ENCODE measurements at places on chromosomes 13 and 19. TPM values are rescaled to one million over a fixed set of nuclear protein-coding genes. Genes with fewer than 3 reads are reported as not detected.

GRCh38 chr13:41678249-41678648 is 220.9 kb downstream of the RGCC start:
- no peak for DNase-seq

- DNase-seq = no peak
These were observed 245.9 kb downstream of the PCDH9 start for GRCh38 chr13:66984241-66984640.

DNA sequence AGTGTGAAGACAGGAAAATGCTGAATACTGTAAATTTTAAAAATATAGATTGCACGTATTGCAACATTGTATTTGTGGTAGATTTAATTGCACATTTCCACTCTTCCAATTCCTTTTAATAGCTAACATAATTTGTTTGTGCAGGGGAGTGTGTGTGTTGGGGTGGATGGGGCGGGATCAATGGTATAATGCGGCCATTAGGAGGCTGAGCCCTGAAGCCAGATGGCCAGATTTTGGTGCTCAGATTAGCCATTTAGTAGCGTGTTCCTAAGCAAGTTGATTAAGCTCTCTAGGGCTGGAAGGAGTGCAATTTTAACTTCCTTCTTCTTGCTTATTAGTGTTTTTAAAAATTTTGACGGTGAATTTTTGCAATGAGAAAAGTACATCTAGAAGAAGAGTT is 5.8 kb downstream of the OXGR1 start:
- no peak for DNase-seq

DNA sequence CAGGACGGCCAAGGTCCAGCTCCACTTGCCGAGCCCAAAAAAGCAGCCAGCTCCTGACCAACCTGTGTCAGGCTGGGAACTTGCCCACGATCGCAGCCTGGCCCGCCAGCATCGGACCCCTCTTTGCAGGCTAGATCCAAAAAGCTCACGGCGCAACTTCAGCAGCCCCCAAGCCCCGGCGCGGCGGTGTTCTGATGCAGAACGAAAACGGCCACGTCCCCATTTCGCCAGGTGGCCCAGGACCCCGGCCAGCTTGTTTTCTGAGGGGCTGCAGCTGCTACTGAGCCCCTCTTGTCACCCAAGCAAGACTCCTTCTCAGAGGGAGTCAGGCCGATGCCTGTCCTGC is 1.3 kb downstream of the TMEM259 start:
- no peak for DNase-seq

ADAMTS10 gene
- total RNA-seq = 13.0 TPM

DNA sequence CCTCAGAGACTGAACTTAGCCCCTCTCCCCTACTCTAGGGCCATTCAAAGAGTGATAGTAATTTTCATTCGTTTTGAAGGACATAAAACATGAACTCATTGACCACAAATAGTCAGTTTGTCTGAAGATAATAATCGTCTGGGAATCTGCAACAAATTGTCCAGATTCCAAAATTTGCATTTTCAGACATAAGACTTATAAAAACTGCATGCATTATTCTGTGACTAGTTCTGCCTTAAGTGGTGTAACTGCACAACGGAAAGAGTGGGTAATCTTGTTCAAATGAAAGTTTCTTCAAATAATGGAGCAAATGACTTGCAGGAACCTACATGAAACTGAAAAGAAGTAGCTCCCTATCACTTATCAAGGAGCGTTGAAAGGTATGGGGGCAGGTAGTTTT is 8.4 kb downstream of the CSNK1A1L start:
- DNase-seq = no peak

DNA sequence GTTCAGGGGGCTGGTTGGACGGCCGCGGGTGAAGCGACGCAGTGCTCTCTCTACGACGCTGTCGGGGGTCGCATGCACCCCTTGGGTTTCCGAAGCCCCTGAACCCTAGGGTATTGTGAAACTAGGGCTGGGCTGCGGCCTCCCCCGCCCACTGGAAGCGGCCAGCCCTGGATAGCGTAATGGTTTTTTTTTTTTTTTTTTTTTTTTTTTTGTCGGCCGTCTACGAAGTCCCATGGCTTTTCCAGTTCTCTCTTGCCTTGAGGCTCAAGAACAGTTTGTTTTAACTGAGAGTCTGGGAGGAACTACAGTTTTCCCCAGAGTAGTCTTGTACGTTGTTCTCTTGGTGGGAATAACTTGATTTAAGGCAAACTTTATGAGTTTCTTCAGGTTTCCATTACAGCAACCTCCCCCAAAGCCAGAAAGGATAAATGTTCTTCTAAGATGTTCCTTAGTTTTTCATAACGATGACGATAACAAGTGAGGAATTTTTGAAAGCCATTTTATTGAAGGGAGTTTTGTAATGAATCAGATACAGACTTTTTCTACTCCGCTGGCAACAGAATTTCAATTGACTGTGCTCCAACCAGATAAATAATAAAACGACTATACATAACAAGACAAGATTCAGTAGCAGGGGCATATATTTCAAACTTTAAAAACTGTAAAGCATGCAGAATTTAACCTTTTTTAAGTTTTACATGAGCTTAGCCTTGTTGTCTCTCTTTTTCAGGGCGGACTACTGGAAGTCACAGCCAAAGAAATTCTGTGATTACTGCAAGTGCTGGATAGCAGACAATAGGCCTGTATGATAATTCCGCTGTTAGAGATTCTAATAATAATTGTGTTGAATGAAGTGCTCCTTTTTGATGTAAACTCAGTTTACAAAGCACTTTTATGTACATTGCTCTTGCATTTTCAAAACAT is 867 bp downstream of the WBP4 start:
- peak; percentile 79 for DNase-seq

- DNase-seq = no peak
These were observed 25.1 kb downstream of the DOT1L start for GRCh38 chr19:2188708-2189385.

ZNF85 gene
- total RNA-seq = 10.0 TPM

DNA sequence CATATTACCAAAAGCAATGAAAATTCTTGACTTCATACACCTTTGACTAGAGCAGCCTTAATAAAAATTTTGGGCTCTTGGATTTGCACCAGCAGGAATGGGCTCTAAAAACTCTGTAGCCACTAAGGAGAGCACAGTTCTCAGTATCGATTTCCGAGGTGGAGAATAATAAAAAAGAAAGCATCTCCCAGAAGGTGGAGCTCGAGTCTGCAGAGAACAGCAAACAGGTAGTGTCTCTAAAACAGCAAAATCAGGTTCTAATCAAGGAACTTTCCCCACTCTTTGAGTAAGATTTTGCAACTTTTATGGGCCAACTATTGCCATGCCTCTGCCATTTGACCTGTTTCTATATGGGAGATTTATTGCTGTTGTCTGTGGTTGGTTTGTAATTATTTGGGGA is 258.7 kb upstream of the GPC6 start:
- DNase-seq = no peak

PLEKHF1 gene
- total RNA-seq = 4.8 TPM

DNA sequence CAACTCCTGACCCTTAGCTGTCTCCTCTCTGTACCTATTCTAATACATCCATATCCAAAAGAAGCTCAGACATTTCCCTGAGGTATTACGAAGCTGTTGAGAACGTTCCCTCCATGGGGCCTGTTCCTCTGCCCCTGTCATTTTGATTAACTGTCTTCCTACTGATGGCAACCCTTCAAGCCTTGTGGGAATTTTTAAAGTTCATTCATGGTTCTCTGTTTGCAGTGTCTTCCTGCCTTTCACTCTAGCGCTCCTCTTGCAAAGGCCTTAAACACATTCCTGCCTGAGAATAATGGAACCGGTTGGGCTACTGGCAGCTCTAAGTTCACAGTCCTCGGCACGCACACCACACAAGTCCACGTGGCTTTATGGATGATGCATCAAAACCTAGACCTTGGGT is 66.1 kb downstream of the LHFPL6 start:
- DNase-seq = no peak

GRCh38 chr19:1904860-1905109 is 414 bp upstream of the ADAT3 start:
- no peak for DNase-seq

MIER2 gene
- 10.1 TPM for total RNA-seq

DNA sequence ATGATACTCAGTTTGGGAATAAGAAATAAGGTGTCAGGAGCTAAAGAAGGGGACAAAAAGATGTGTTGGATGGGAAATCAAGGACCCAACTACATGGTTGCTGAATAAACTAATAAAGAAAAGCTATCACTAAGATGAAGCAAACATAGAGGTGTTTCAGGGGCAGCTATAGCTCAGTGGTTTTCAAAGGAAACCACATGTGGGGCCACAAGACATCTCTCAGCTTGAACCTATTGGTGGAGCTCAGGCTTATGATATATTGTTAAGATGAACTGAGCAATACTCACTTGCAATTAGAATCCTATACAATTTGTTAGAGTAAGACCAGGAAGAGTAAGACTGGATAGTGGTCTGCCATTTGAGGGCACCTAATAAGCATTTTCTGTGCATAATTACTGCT is 45.1 kb upstream of the SPRY2 start:
- no peak for DNase-seq

ZNF763 gene
- 1.6 TPM for total RNA-seq

DHRS12 gene
- total RNA-seq = 10.5 TPM

DNA sequence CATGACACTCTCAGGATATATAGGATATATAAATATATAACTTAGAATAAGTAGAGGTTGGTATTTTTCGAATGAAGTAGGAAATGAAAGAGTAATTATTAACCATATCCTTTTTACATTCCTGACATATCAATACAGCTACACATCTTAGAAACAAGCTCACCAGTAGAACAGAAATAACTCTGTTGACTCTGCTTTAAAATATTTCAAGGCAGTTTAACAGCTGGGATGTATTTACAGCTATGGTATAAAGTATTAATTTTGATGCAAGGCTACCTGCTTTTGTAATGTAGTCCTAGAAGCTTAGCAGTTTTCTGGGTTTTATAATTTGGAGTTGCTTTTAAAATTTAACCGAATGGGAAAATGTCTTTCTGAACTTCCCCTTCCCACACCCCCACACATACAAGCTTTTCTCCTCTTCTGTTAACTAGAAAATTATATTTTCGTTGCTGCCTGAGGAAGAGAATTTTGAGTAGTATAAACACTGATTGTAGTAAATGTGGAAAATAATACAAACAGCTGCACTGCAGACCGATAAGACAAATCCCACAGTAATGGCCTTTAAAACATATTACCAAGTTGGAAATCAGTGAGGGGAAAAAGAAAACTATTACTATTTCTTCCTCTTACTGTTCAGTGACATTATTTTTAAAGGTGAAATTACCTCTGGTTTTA is 147.7 kb downstream of the GGACT start:
- peak; percentile 44 for DNase-seq

DNA sequence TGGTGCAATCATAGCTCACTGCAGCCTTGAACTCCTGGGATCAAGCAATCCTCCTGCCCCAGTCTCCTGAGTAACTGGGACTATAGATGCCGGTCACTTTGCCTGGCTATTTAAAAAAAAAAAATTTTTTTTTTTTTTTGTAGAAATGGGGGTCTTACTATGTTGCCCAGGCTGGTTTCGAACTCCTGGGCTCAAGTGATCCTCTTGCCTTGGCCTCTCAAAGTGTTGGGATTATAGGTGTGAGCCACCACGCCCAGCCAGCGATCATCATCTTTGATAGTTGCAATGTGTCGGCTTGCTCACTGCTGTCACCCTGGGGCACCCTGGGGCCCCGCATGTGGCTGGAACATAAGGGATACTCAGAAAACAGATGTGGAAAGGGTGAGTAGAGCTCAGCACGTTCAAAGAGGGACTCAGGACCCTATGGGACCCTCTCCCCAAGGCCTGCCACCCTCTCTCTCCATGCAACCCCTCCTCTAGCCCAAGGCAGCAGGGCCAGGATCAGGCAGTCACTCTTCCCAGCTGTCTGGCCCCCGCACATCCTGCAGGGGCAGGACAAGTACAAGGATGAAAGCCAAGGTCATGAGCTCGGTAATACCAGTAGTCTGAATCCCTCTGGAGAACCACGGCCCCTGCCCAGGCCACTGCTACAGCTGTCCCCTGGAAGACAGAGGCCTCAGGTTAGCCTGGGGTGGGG is 6.5 kb upstream of the CCL25 start:
- DNase-seq = no peak

DNA sequence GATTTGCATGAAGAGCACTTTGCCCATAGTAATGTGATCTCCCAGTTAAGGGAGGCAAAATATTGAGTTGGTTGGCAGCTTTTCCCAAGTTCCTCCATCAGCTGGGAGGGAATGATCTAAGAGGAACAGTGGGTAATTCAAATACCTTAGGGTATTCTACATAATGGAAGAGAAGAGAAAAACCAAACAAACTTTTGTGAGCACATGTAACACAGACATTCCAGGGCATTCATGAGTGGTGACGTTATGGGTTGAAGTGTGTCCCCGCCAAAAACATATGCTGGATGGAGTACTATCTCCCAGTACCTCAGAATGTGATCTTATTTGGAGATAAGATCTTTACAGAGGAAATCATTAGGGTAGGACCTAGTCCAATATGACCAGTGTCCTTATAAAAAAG is 220.1 kb downstream of the FOXO1 start:
- no peak for DNase-seq

ENOX1 gene
- total RNA-seq = 1.2 TPM

DNA sequence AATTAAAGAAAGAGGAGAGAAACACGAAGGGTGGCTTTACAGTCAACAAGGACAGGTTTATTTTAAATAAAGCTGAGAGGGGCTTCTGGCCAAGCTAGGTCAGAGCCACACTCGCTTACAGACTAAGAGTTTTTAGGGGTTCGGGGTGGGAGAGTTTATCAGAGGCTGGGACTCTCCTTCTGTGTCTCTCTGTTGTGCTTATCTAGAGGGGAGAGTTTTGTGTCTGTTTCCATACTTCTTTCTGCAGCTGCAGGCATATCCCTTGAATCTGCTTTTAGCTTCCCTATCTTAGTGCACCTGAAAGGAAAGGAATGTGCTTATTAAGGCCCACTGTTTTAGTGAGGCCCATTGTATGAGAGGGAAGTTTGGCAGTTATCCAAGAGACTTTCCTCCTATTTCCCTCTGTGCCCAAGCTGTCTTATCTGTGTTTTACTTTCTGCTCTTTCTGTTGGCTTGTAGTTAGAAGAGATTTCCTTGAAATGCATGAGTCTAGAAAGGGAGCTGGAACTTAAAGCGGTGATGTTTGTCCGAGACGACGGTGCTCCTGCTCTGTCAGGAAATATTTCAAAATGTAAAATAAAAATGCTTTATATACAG is 275.3 kb downstream of the KCTD12 start:
- DNase-seq = peak; percentile 45

DNA sequence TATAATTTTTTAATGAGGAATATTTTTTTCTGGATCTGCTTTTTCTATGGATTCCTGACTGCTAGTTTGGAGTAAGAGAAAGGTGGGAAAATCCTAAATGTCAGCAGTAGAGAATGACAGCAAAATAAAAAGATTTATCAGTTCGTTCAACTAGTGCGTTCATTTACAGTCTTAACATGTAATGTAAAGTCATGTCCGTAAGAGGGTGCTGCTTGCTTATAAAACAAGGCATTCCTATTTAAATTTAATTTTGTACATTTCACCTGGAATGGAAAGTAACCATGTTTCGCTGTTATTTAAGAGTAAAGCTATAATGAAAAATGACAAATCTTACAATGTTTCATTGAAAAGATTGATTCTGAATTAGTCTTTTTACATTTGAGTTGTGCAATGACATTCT is 76.6 kb downstream of the ZMYM2 start:
- peak; percentile 3 for DNase-seq

- no peak for DNase-seq
These were observed 14.5 kb upstream of the CERS4 start for GRCh38 chr19:8194528-8195267.
